Heart right ventricle (tissue), 16 donors: ENCODE measurements at places on chromosomes 13 and 19. TPM values are rescaled to one million over a fixed set of nuclear protein-coding genes. Genes with fewer than 3 reads are reported as not detected.

DNA sequence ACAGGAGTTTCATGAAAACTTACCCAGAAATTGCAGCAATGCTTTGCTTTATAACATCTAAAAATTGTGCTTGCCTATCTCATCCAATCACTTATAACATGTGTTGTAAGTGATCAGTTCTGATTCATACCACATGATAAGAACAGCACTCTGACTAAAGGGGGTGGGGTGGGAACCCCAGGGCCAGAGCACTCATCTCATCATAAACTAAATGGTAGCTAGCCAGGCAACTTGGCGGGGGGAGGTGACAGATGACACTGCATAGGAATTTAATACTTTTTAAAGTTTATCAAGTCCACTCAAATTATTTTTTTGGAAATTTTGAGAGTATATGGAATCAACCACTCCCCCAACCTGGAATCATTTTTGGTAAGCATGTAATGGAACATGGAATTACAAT, 42.1 kb downstream of the FOXO1 start:
- DNase-seq = no peak
- H3K27ac ChIP-seq = no peak overlapping the region
- H3K4me1 ChIP-seq = peaks cover 23% of the 10 kb centered on the region

The DEDD2 gene
- total RNA-seq = 11.8 TPM

The LTBP4 gene
- total RNA-seq = 227 TPM

DNA sequence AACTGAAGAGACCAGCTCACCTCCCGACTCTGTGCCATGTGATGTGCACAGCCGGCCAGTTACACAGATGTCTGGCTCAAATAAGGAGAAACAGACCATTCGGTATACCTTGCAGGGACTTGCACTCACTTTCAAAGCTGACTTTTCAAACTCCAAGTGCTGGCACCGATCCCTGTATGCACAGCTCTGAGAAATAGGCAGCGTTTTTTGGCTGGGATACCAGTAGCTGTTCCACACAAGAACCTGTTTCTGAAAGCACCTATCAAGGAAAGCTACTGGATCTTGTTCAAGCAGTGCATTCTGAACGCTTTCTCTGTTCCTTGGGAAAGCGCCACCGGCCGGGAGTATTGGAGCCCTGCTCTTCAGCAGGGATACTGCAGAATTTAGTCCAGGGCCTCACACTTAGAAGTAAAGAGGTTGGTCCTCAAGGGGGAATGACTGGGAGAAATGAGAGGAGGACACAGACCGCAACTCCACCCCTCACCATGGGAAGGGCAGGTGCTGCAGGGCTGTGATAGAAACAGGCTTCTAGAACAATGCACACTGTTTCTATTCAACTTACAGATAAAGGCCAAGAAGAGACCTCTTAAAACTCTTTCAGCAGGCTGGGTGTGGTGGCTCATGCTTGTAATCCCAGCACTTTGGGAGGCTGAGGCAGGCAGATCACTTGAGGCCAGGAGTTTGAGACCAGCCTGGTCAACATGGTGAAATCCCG, 53.6 kb upstream of the PABPC3 start:
- no peak overlapping the region for H3K4me3 ChIP-seq
- no peaks in the 10 kb centered on the region for H3K36me3 ChIP-seq
- peaks cover 4% of the 10 kb centered on the region for H3K4me1 ChIP-seq
- no peak for DNase-seq

- H3K4me3 ChIP-seq = no peak overlapping the region
- no peaks in the 10 kb centered on the region for H3K4me1 ChIP-seq
- no peak overlapping the region for H3K27ac ChIP-seq
Observed at GRCh38 chr13:43422116-43422515, 364.7 kb downstream of the ENOX1 start.

DNA sequence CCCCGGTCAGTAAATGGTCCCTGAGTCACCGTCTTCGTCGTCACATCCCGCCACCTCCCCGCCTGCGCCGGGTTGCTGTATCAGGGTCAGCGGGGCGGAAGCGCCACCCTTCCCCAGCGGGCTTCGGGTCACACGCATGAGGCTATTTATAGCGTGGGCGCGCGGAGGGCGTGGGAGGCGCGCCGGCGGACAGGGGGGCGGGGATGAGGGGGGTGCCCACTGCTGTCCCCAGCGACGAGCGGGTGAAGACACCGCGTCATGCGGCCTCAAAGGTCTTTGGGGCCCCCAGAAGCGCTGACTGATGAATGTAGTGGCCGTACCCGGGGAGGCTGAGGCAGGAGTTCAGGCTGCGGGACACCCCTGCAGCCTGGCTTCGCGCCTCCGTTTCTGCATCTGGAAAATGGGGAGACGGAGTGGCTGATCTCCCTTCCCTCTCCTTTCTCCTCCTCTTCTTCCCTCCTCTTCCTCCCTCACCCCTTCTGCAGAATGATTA, 7.9 kb downstream of the UNC13A start:
- peak overlapping the region; percentile 22 for H3K4me3 ChIP-seq
- no peaks in the 10 kb centered on the region for H3K36me3 ChIP-seq
- peaks cover 3% of the 10 kb centered on the region for H3K4me1 ChIP-seq
- H3K27me3 ChIP-seq = peaks cover 22% of the 10 kb centered on the region
